ENCODE measurements at places on chromosomes 4 and X.

DNA sequence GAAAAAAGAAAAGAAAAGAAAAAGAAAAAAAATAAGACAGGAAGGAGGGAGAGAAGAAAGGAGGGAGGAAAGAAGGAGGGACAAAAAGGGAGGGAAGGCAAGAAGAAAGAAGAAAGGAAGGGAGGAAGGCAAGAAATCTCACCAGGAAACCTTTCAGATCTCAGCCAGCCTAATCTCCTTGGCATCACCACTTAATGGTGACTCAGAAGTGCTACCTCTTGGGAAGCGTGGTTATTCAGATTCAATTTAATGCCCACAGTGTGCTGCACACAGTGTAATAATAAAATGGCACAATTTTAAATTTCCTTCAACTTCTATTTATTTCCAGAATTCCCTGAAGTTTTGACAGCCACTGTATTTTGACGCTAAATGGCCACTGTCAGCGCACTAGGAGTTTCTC lies 50.3 kb downstream of the DKK2 start:
- DNase-seq, result no peak

DNA sequence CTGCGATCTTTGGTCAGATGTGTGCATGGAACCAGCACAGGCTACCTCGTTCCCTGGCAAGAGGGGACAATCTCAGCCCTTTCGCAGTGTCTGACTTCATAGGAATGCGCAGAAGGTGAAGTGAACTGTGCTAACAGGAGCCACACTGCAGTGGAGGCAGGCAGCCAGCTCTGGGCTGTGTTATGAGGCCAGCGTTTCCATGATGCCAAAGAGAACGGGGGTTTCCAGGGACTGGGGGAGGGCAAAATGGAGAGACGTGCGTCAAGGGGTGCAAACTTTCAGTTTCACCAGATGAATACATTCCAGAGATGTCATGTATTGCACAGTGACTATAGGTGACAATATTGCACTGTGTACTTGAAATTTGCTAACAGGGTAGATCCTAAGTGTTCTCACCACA lies 30.4 kb downstream of the CLDN34 start:
- DNase-seq, result no peak

DNA sequence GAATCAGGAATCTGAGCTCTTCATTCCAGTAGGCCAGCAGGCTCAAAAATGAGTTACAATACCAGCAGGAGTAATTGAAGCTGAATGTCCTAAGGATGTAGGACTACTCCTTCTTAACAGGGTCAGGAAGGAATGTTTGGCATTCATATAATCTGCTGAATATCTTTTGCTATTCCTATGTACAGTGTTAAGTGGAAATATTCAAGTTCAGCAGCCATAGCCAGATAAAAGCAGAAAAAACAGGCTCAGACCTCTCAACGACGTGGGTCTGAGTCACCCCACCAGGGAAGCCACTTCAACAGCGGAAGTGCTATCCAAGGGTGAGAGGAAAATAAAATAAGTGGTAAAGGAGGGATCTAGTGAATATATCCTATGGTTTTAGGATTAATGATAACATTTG lies 577.0 kb downstream of the SPOCK3 start:
- no peak for DNase-seq

- DNase-seq, result no peak
Observed at GRCh38 chrX:132216806-132217202, 2.4 kb downstream of the RAP2C start.

DNA sequence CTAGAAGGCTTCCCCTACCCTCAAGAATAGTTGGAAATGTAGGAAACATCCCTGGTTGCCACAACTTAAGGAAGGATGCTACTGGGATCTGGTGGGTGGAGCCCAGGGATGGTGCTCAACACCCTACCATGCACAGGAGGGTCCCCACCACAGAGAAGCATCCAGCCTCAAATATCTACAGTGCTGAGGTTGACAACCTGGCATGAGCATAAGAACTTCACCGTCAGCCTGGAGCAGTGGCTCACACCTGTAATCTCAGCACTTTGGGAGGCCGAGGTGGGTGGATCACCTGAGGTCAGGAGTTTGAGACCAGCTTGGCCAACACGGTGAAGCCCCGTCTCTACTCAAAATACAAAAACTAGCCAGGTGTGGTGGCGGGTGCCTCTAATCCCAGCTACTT lies 24.0 kb upstream of the ASMTL start:
- DNase-seq, result no peak

- peak; percentile 65 for DNase-seq
Observed at GRCh38 chr4:149999485-150000074, 78.7 kb upstream of the DCLK2 start.

- DNase-seq, result no peak
Observed at GRCh38 chr4:95979961-95980876, 140.3 kb downstream of the PDHA2 start.

GRCh38 chr4:98903963-98904362 lies 25.0 kb downstream of the EIF4E start:
- DNase-seq, result no peak

DNA sequence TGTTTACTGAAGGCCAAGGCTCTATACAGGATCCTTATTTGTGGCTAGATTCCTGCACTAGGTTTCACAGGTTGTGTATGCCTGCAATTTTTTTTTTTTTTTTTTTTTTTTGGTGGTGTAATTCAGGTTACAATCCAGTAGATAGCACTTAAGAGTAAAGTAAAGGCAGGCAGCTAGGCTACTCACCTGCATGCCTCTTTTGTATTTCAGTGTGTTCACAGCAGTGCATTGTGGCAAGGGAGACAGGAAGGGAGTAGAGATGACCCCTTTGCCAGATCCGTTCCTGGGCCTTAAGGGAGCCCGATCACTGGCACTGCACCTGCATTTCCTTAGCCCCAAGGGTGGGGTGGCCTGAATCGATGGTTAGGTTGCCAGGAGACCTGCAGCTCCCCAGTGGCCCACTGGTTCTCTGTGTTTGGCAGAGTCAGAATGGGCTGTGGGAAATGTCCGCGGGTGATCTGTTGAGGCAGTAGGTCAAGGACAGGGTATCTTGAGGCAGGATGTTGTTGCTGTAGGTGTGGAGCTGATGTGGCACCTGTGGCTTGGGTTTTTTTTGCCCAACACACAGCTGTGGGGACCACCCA lies 374.9 kb upstream of the AADAT start:
- peak; percentile 64 for DNase-seq

GRCh38 chr4:45079616-45080015 lies 353.3 kb upstream of the GNPDA2 start:
- DNase-seq, result no peak
